ENCODE measurements at places on chromosomes 7 and 10.

- no peak for DNase-seq
Measured at GRCh38 chr7:82131215-82131614, 312.4 kb downstream of the CACNA2D1 start.

GRCh38 chr7:16936626-16937422, 55.0 kb upstream of the AGR3 start:
- no peak for DNase-seq

DNA sequence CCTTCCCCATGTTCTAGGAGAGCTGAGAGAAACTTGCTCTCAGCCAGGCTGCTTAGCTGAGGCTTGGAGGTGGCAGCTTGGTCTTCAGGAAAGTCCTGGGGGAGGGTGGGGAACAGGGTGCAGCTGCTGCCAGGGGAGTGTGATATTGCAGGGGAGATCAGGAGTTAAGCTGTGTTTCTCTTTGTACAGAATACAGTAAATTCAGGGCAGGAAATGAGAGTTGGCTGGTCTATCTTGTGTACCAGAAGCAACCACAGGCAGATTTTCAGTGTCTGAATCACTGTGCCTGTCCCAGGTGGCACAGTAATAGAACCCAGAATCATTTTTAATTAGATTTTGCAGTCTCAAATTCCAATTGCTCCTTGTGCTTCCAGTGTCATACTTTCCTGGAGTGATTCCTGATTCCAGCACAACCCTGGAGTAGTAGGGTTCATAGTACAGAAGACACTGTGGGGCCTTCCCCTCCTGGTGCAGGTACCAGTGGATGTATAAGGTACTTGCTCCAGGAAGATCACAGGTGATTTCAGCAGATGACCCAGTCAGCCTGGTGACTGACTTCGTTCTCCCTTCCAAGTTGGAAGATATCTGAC, 94.0 kb upstream of the TARP start:
- no peak for DNase-seq

GRCh38 chr7:135721198-135721820, 6.7 kb downstream of the SLC13A4 start:
- no peak for DNase-seq

GRCh38 chr10:72334825-72335393, 19.8 kb downstream of the DNAJB12 start:
- no peak for DNase-seq

DNA sequence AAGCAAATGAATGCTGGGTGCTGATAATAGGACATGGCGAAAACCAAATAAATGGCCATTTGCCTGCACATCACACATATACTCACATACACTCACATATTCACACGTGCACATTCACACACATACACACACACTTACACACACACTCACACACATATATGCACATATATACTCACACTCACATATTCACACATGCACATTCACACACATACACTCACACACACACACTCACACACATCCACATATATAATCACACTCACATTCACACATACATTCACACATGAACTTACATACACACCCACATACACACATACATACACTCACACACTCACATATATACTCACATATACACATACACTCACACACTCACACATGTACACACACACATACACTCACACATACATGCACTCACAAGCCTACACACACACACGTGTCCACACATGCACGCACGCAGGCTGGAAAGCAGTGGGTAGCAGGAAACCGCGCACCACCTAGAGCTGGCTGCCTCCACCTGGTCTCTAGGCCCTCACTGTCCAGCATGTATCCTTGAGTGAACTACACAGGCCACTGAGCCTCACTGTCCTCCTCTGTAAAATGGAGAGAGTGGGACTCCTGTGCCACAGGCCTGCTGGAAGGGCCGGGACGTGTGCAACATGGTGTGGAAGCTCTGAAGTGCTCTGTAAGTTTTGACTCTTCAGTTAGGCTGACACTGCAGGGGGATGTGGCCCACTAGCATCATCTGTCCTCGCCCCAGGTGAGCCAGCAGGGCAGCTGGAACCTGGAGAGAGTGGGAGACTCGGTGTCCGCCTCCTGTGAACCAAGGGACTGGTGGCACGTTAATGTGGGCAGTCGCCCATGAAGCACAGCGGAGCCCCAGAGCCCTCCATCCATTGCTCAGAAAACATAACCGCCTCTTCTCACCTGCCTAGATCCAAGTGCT, 14.9 kb downstream of the TMEM72 start:
- no peak for DNase-seq

- DNase-seq: no peak
Measured at GRCh38 chr10:109427411-109427810, 495.9 kb downstream of the XPNPEP1 start.

DNA sequence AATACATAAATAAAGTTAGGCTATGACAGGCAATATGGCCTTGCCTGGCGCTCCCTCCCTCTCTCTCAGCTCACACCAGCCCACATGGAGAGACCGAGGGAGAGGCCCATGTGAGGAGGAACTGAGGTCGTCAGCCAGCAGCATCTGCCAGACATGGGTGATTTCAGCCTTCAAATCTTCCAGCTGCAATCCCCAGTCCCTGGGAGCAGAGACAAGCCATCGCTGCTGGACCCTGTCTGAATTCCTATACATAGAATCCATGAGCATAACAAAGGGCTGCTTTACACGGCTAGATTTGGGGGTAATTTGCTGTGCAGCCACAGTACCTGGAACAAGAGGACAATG, 35.6 kb downstream of the ANKRD16 start:
- DNase-seq: no peak

DNA sequence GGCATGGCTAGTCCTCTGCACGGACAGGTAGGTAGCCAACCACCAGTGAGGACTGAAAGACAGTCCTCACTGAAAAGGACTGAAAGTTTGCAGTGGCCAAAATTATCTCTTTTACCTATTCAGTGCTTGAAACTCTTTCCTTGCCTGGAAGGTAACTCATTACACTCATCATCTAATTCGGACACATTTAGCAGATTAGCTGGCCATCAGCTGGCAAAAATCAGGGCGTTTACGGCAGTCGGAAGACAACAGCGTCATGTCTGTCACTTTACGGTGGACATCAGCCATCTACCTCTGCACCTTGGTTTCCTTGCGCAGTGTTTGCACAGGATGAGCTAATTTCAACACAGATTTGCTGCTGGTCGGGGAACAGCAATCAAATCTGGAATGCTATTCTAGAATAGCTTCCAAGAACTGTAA, 740 bp downstream of the ANXA7 start:
- DNase-seq: peak; percentile 85

DNA sequence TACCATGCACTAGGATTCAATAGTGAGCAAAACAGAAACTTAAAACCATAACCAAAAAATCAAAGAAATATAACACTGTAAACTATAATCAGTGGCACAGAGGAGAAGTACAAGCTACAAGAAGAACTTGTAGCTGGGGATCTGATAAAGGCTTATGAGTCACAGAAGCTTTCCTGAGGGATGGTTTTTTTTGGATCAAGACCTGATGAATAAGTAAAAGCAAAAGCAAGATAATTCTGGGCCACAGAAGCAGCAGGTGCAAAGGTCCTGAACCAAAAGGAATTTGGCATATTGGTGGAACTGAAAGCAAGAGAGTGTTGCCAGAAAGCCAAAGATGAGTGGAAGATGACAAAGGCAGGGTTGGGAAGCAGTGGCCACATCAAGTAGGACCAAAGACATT, 37.4 kb upstream of the BET1 start:
- DNase-seq: no peak

- DNase-seq: no peak
Measured at GRCh38 chr10:86291616-86292340, 74.8 kb downstream of the GRID1 start.

- no peak for DNase-seq
Measured at GRCh38 chr7:131076711-131077181, 250.9 kb upstream of the MKLN1 start.

- no peak for DNase-seq
Measured at GRCh38 chr7:73446682-73447081, 13.1 kb downstream of the FZD9 start.

GRCh38 chr10:86411281-86411841, 44.8 kb upstream of the GRID1 start:
- DNase-seq: no peak
